ENCODE measurements at places on chromosomes 13 and 19.
A peak's percentile ranks its signal among the peaks of the same experiment; 100 is the strongest.

DNA sequence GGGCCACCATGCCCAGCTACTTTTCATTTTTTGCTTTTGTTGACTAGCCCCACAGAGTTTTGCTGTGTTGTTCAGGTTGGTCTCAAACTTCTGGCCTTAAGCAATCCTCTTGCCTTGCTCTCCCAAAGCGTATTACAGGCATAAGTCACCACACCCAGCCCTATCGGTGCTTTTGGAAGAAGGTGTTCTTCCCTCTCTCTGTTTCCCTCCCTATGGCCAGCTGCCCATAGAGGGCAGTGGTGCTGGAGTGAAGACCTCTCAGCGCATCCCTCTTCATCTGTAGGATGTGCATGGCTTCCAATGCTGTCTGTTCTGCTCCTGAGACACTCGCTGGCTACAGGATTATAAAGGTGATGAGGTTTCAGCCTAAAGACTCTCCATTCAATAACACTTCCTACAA, 1.3 kb upstream of the CD22 start:
- DNase-seq: no peak
- no peaks in the 10 kb centered on the region for H3K36me3 ChIP-seq
- H3K4me1 ChIP-seq: no peaks in the 10 kb centered on the region
- no peak overlapping the region for H3K27ac ChIP-seq

- peaks cover 7% of the 10 kb centered on the region for H3K4me1 ChIP-seq
- H3K4me3 ChIP-seq: peak overlapping the region; percentile 67
- H3K36me3 ChIP-seq: peaks cover 6% of the 10 kb centered on the region
- DNase-seq: peak; percentile 38
- no peak overlapping the region for H3K27ac ChIP-seq
Measured at GRCh38 chr19:49133621-49134454, 14.5 kb downstream of the PPFIA3 start.

DNA sequence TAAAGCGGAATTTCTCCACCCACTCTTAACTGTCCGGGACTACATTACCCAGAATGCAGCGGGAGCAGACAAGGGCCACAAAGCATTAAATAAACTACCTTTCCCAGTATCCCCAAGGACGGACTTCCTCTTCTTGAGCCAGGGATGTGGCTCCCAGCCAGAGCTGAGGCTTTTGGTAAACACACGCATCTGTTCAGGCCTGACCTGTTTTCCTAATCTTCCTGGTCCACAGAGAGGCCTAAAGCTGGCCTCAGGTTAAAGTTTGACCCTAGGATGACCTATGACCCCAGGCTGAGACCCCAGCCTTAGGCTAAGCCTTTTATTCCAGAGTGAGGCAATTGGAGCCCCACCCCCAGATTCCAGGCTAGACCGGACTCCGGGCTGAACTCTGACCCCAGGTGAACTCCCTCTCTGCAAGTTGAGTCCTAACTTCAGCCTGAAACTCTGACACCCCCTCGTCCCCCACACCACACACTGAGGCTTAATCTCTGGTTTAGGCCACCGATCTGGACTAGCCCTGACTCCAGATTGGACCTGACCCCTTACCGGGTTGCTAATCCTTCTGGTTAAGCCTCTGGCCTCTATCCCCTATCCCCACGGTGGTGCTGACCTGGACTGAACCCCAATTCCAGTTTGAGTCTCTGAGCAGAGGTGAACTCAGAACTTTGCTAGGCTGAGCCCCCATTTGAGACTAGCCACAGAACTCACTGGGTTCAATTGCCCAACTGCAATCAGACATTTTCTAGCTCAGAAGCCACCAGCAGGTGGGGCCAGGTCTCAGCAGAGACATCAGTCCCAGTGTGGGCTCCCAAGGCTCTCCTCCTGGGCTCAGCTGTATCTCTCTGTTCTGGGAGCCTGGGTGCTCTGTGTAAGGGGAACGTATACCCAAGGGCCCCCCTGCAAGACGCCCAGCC, 750 bp upstream of the GPR108 start:
- peak; percentile 59 for DNase-seq
- H3K4me3 ChIP-seq: peak overlapping the region; percentile 87
- H3K27ac ChIP-seq: peak overlapping the region; percentile 99
- H3K4me1 ChIP-seq: peaks cover 34% of the 10 kb centered on the region
- no peaks in the 10 kb centered on the region for H3K27me3 ChIP-seq
- peaks cover 34% of the 10 kb centered on the region for H3K36me3 ChIP-seq

- no peak for DNase-seq
- H3K27me3 ChIP-seq: no peaks in the 10 kb centered on the region
- peaks cover 75% of the 10 kb centered on the region for H3K36me3 ChIP-seq
- H3K4me1 ChIP-seq: peaks cover 15% of the 10 kb centered on the region
Measured at GRCh38 chr13:114027046-114027715, 53.3 kb upstream of the C13orf46 start.

- H3K27ac ChIP-seq: no peak overlapping the region
- no peaks in the 10 kb centered on the region for H3K36me3 ChIP-seq
- H3K27me3 ChIP-seq: peaks cover 6% of the 10 kb centered on the region
- no peak overlapping the region for H3K4me3 ChIP-seq
Measured at GRCh38 chr19:31817971-31818797, 468.9 kb upstream of the TSHZ3 start.

All from effector memory CD8-positive, alpha-beta T cell (primary cell).